ENCODE measurements at places on chromosomes 6 and 20. TPM values are rescaled to one million over a fixed set of nuclear protein-coding genes. Genes with fewer than 3 reads are reported as not detected.

CST4 gene
- not detected for total RNA-seq

GRCh38 chr6:159105716-159106115, 60.9 kb upstream of the TAGAP start:
- DNase-seq, result no peak

GRCh38 chr6:167401525-167402194, 76.8 kb downstream of the TTLL2 start:
- no peak for DNase-seq

CDH26 gene
- total RNA-seq, result 1.4 TPM

- no peak for DNase-seq
Measured at GRCh38 chr6:147138835-147139234, 65.4 kb upstream of the STXBP5 start.

- DNase-seq, result peak; percentile 7
Measured at GRCh38 chr6:124795643-124796463, 166.4 kb upstream of the RNF217 start.
